ENCODE measurements at places on chromosomes 16 and 17. TPM values are rescaled to one million over a fixed set of nuclear protein-coding genes. Genes with fewer than 3 reads are reported as not detected.

DNA sequence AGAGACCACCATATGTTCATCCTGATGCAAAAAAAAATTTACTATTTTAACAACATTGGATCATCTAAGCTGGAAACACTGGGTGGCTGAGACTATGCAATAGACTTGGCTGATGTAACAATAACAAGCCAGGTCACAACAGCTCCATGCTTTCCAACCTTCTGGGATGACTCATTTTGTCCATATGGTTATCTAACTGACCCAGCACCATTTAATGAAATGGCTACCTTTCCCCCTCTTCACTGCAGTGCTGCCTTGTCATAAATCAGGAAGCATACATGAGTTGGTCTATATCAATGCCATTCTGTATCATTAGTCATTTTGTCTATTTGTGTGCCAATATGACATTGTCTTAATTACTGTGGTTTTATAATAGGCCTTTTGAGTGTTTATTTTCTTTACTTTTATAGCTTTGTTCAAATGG lies 217.6 kb upstream of the KCNJ16 start:
- DNase-seq, result no peak

- DNase-seq, result no peak
Observed at GRCh38 chr16:47045023-47045422, 71.5 kb upstream of the DNAJA2 start.

DNA sequence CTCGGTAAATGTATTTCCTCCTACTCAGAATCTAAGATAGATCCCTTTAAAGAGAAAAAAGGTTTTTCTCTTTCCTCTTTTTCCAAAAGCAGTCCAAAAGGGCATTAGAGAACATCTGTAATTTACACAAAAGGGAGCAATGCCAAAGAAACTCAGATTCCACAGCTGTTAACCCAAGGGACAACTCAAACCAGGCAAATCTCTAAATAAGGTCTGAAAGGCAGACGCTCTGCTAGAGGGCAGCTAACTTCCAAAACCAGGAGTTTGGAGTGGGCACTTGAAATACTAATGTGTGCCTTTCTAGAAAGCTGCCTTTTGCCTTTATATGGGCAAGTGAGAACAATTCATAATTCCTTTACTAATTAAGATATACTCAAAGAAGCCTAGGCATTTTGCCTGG lies 435.7 kb downstream of the ZFHX3 start:
- DNase-seq, result no peak

GRCh38 chr16:51326131-51326856 lies 175.2 kb upstream of the SALL1 start:
- DNase-seq, result no peak

GRCh38 chr16:2985462-2985861 lies 5.2 kb upstream of the PKMYT1 start:
- DNase-seq, result no peak

- no peak for DNase-seq
Observed at GRCh38 chr16:10045291-10045775, 136.9 kb downstream of the GRIN2A start.

GRCh38 chr16:4372578-4373355 lies 1.1 kb downstream of the VASN start:
- no peak for DNase-seq

DNA sequence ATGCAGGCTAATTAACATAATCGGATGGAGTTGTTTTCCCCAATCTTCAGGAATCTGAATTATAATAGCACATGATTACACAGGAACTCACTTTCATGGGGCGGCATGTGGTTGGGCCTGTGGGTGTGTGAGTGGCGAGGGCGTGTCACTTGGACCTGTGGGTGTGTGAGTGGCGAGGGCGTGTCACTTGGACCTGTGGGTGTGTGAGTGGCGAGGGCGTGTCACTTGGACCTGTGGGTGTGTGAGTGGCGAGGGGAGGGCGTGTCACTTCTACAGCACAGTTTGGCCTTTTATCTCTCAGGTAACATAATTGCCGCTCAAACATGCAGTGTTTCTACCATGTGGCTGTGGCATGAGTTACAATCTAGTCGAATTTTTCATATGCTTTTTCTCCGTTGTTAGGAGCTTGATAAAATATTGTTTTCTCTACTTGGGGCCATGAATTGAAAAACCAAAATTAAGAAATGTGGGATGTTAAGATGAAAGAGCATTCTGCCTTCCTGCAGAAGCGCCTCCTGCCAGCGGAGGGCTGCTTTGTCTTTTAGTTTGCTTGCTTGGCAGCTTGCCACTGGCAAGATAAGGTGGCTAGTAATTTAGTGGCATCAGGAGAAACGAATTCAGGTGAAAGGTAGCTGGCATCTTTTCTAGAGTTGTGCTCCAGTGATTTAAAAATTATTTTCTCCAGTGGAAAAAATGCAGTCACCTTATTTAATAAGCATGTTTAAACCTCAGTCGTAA lies 36.2 kb downstream of the USP10 start:
- DNase-seq, result no peak

GRCh38 chr16:82108774-82109173 lies 61.2 kb downstream of the MPHOSPH6 start:
- no peak for DNase-seq

DNA sequence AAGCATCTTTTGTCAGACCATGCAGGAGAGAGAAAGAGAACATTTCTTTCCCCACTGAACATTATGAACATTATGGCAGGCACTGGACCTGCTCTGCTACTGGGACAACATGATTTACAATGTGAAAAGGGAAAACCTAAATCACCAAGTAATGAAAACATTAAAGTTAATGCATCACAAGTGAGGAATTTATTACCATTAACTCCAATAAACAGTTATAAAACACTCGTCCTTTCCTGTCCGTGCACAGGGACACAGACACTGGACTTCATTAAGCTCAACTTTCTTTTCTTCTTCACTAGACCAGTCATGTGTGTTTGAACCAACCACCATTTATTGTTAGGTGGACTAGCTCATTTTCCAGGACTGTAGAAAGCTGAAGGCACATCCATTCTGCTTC lies 95.4 kb downstream of the SNX11 start:
- no peak for DNase-seq

DNA sequence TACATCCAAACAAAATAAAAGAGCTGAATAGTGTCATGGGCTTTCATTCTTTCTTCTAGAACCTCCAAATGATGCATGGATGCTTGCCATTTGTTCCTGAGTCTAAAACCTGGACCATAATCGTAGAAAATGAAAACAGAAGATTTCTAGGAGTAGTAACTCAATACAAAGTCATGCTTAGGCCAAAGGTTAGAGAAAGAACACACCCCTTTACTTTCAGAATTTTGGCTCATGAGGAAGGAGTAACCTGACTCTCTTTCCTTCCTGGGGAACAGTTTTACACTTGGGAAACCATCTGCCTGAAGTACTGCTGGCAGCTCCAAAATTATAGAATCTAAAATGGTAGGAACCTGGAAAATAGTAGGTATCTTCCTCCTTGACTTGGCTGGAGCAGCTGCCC lies 137.2 kb downstream of the SNX11 start:
- DNase-seq, result no peak

- DNase-seq, result no peak
Observed at GRCh38 chr16:63447121-63447520, 1410.9 kb upstream of the CDH8 start.

DNA sequence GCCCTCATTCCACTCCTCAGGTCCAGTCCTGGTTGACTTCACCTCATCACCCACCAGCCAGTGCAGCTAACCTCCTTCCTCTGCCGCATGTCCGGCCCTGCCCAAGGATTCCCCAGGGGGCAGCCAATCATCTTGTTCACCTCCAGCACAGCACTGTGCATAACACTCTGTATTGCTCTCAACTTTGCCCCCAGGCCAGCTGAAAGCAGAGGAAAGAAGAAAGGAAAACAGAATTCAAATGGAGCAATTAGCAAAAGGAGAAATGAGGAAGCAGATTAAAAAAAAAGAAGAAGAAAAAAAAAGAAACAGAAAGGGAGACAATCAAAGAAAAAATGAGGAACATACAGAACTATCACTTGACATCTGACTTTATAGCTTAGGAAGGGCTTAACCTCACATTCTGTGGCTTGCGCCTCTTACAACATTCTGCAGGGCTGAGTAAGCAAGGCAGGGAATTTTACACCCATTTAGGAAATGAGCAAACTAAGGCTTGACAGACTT lies 26.1 kb downstream of the GAS7 start:
- DNase-seq, result no peak

DNA sequence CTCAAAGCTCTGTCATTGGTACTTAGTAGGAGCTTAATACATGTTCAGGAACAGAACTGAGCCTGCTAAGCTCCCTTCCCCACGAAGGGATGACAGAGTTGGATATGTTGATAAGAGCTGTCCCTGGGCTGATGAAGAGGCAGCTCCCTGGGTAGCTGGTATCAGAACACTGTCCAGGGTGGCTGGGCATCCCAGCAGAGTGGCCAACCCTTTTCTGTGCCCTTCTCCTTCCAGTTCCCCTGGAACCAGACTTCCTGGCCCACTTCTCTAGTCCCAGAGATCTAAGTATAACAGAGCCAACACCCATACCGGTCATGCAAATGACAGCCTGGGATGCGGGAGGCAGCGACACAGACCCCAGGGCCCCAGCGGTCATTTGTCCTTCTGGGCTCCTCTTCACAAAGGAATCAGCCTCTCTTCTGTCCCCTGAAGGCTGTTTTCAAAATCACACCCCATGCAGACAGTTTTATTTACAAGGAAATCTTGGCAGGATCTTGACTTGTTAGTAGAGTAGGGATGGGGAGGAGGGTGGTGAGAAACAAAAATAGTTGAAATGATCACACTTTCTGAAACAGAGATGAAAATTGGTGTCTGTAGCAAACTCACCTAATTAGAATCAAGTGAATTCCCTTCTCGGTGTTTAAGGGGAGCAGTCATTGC lies 1.4 kb upstream of the RHBDL3 start:
- no peak for DNase-seq

GRCh38 chr16:12188061-12188934 lies 211.8 kb downstream of the SNX29 start:
- no peak for DNase-seq

- DNase-seq, result no peak
Observed at GRCh38 chr16:77721752-77722308, 484 bp upstream of the NUDT7 start.

- DNase-seq, result peak; percentile 81
Observed at GRCh38 chr17:39231591-39232551, 6.1 kb upstream of the STAC2 start.

- no peak for DNase-seq
Observed at GRCh38 chr17:36923814-36924221, 13.5 kb upstream of the LHX1 start.

MAPK7 gene
- 25.7 TPM for total RNA-seq

PLEKHH3 gene
- total RNA-seq, result 26.4 TPM

DDX28 gene
- total RNA-seq, result 9.9 TPM

GAS7 gene
- total RNA-seq, result 50.6 TPM

CD79B gene
- 4.7 TPM for total RNA-seq

DNAI2 gene
- total RNA-seq, result not detected

TLCD2 gene
- 12.7 TPM for total RNA-seq

TBC1D3 gene
- total RNA-seq, result not detected

SLC35B1 gene
- 48.1 TPM for total RNA-seq
